Mucosa of descending colon (tissue), 3 donors: ENCODE measurements at places on chromosomes 2 and 18. TPM values are rescaled to one million over a fixed set of nuclear protein-coding genes. Genes with fewer than 3 reads are reported as not detected.

DNA sequence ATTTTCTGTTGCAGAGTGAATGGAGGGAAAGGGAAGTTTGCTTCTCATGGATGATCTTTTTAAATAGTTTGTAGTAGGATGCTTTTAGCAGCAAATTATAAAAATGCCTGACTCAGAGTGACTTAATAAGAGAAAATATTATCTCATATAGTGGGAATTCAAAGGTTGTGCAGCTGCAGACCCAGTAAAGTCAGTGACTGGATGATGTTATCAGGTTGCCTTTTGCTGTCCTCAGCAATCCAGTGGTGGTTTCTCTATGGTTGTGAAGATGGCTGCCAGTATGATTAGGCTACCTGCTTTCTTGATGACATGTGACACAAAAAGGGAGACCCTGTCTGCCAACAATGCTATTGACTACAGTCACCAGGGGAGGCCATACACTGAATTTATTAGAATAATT is 184.8 kb downstream of the DIS3L2 start:
- no peak for DNase-seq

DNA sequence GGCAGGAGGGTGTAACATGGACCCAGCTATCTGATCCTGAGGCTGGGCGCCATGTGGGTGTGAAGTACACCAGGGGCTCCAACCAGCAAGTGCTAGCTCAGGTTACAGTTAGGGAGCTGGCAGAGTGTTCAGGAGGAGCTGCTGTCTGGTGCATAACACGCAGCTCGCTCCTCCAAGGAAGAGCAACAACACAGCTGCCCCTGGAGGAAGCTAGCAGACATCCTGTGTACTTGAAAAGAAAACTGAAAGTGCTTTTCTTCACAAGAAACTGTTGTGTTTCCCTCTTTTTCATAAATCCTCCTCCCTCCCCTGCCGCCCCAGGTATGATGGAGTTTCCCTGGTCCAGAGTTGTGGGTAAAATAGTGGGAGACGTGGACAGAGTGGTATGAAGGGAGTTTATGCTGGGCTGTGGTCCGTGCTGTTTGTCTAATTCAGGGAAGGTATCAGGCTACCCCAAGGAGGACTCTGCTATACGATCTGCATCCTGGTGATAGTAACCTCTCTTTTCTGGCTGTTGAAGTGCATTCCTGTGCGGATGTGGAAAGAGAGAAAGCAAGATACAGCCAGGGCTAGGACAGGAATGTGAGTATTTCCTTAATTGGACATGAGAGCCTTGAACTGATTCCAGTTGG is 6.1 kb upstream of the LBH start:
- DNase-seq, result peak; percentile 47

DNA sequence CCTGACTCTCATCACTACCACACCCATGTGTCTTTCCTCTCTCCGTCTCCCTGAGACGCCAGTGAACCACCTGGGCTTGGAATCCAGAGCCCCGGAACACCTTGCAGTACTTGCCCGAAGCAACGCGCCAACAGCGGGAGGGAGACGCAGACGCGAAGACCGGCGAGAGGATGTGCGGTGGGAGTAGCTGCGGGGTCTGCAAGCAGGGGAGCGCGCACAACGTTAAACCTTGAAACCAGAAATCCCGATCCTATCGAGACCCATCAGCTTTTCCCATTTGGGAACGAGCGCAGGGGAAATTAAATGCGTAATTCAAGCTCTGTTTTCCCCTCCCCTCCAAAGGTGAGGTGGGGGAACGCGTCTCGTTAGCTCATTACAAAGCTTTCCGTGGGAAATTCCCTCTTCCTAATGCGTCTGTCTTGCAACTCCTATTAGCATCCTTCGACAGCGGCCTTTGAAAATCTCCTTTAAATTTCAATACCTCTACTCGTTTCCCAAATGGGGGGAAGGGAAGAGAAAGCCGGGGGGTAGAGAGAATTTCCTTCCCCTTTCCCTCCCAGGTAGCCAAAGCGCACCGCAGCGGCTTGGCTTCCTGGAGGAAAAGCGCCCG is 421 bp upstream of the CNTNAP5 start:
- DNase-seq, result no peak

DNA sequence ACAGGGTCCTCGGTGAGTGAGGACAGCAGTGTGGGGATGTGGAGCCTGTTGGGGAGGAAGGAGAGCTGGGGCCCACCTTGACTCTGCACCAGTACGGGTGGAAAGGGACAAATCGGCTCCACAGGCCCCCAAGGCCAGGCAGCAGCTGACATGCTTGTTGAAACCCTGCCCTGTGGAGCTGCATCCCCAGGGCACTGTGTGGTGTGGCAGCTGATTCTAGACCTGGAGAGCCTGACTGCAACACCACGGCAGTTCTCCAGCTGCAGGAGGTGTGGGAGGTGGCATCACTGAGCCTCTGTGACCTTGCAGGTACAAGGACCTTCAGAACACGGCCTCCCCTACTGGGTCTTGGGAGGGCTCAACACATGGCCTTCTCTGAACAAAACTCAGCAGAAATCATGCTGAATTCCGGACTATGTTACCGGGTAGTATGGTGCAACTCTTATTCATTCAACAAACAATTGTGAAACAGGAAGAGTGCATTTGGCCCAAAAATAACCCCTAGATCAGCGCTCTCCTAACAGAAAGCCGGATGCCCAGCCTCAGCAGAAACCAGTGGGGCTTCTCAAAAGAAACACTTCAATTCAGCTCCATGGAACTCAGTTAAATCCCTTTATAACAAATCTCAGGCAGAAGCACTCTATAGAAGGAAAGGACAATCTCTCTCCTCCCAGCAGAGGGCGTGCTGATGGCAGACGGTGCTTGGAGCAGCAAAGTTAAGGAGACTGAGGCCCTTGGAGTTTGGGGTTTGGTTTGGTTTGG is 104.4 kb upstream of the SALL3 start:
- DNase-seq, result peak; percentile 52

- DNase-seq, result no peak
Measured at GRCh38 chr2:175372704-175373701, 191.5 kb upstream of the ATP5MC3 start.

DNA sequence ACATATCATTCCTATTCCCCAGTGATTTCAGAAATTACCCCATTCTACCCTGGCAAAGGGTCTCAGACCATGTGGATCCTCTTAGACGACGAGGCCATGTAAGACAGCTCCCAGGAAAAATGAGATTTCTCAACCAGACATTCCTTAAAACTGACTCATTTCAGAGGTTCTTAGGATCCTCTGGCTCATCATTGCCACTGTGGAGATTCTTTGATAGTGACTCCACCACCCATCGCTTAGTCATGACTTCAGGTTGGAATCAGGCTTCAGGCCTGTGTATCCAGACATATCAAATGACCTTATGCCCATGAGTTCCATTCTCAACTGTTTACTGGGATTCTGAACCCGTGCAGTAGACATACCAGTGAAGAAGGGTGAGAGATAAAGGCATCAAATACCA is 245.6 kb upstream of the TCF4 start:
- no peak for DNase-seq

DNA sequence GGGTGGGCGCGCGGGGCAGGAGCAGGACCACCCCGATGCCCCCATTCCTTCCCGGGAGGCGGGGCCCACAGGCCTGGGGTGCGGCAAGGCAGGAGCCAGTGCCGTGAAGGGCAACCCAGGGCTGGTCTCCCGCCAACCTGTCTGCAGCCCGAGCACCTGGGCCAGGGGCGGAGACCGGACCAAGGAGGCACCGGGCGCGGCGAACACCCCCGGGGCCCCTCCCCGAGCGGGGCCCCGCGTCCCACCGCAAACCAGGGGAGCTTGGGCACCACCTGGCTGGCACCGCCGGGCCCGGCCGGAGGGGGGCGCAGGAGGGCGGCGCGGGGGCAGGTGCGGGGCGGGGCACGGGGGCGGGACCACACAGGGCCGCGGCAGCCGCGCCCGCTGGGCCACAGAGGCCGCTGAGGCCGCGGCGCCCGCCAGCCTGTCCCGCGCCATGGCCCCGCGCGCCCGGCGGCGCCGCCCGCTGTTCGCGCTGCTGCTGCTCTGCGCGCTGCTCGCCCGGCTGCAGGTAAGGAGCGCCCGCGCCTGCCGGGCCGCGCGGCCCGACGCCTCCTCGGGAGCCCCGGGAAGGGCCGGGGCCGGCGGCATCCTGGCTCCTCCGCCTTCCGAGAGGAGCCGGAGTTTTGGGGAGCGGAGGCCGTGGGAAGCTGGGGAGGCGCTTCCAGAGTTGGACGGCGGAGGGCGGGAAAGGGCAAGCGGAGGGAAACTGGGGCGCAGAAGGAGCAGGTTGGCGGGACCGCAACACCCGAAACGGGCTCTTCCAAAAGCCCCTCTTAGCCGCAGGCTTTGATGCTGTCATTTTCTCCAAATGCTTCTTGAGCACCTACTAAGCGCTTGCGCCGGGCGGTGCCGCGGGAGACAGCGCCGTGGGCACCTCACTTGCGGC is at the start of gene TNFRSF11A:
Gene TNFRSF11A (plus strand): TSS at position 394 of the 889 bp plus-strand sequence. CDS start 43 bp downstream, at position 437.
- peak; percentile 90 for DNase-seq

GRCh38 chr2:60091266-60091665 is 462.2 kb downstream of the BCL11A start:
- DNase-seq, result no peak

DNA sequence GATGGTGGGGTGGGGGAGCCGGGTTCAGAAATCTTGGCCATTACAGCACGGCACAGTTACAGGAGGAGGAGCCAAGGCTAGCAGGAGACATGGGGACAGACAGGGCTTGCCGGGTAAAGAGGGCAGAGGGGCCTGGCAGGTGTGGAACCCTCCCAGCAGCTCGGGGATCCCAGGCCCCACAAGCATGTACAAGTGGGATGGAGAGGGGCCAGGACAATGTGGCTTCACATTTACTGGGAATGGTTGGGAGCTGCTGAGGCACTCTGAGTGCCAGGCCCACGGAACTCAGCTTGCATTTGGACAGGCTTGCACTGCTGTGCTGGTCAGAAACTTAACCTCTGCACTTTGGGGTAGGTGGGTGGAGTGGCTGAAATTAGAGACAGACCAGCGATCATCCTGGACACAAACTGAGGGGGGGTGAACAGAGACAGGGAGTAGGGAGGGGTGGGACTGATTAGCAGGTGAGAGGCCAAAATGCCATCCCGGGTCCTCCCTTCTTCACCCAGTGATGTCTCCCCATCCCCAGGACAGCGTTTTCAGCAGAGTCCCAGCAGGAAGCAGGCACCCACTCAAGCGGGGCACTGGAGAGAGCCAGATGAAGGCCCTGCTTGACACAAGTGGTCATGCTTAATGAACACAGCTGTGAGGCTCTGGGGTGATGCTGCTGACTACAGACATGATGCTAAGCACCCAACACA is 9.6 kb downstream of the PER2 start:
- peak; percentile 21 for DNase-seq

DNA sequence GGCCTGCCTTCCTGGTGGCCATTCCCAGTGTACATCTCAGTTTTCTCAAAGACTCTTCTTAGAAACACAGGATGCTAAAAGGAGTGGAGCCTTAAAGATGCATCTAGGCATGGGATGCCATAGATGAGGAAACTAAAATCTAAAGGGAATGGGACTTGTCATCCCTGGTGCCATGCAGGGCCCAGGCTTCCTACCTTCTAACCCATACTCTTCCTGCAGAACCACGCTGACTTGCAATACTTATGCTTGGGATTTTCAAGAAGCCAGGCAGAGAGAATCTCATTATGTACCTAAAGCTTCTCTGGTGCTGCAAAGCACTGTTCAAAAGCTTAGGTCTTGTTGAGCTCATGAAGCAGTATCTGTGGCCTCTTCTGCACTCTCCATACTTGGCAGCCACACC is 329.1 kb downstream of the CYRIA start:
- DNase-seq, result no peak

DNA sequence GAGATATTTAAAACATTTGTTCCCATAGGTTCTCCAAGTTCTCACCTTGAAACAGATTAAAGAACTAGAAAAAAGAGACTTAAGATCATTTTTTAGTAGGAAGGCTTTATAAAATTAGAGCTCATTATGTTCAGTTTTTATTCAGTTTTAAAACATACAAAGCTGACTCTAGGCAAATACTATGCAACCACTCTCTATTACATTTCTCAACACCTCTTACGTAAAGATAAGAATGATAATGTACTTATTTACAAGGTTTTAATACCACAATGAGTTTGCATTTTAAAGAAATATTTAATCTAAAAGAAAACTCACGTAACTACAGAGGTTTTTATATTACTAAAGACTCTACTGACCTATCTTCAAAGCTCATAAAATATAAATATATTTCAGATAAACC is 68.8 kb downstream of the TMEM131 start:
- DNase-seq, result no peak

DNA sequence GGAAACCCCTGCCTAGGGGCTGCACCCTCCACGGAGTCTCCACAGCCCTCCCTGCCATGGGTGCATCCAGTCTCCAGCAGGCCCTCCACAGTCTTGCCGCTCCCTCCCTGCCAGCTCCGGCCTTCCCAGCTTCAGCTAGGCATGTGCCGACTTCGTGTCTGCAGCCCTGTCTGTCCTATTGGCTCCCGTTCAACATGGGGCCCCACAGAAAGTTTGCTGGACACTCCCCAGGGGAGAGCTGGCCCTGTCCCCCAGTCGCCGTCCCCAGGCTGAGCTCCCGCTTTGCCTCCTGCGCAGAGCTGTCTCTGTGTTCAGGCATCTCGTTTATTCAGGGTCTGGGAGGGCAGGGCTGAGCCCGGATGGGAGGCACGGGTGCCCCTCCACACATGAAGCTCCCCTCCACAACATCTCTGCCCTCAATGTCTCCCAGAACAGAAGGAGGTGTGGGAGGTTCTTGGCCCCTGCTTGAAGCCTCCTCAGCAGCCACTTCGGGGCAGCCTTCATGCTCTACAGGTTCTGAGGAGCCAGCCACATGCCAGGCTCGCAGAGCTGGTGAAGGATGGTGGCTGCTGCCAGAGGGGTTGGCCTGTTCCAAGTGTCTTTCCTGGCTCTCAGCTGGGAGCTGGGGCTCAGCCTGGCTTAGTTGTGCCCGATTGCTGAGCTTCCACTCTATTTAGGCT is 120.1 kb upstream of the PXDN start:
- DNase-seq, result no peak

DNA sequence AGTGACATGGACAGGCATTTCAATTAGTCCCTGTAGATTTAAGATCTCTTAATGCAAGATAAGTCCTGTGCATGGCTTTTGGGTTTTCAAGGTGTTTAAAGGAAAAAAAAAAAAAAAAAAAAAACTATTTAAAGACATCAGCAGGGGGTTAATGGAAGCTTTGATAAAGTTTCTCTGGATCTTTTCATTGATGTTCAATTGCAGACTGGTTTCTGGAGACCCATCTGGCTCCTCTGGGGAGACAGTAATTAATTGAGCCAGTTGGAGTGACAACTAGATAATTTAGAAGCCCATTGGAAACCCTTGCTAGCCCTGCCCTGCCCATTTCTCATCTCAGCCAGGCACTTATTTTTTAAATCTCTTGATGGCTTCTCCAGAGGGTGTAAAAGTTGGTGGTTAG is 98.7 kb downstream of the EPHA4 start:
- DNase-seq, result no peak

- DNase-seq, result no peak
Measured at GRCh38 chr2:113217455-113218282, 43.9 kb downstream of the PSD4 start.

The ACMSD gene
- total RNA-seq, result not detected

The RNF125 gene
- 18.7 TPM for total RNA-seq

The AQP12B gene
- total RNA-seq, result 10.0 TPM

The SAG gene
- 0.63 TPM for total RNA-seq

The BUB1 gene
- 18.6 TPM for total RNA-seq

The CFAP221 gene
- not detected for total RNA-seq

The REG3G gene
- total RNA-seq, result not detected

The MCFD2 gene
- 34.7 TPM for total RNA-seq

The ALKAL2 gene
- 2.2 TPM for total RNA-seq
